Activated naive CD4-positive, alpha-beta T cell treated with anti-CD3 and anti-CD28 coated beads, Interleukin-2, amount 50 U/mL, for 16 hours (primary cell): ENCODE measurements at places on chromosomes 5 and 9.

DNA sequence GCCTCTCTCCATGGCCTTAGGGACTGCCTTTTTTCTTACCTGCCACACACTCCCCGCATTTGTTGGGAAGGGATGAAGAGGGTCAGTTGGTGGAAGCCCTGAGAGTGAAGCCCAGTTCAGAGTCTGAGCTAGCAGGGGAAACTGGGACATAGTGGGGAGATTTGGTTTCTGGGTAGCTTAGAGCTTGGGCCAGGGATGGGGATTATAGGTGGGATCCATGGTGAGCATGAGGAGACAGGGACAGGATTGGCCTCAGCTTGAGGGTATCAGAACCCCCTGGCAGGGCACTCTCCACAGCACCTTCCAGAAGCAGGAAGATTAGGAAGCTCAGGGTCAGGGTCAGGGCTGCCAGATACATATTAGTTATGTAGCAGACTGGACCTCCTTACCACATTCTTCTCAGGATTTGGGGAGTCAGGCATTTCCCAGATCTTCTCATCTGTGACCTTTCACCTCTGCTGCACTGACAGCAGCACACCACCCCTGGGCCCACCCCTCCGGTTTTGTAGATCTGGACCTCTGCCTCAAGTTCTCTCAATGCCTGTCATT lies 17.9 kb downstream of the OR13J1 start:
- no peak for DNase-seq

DNA sequence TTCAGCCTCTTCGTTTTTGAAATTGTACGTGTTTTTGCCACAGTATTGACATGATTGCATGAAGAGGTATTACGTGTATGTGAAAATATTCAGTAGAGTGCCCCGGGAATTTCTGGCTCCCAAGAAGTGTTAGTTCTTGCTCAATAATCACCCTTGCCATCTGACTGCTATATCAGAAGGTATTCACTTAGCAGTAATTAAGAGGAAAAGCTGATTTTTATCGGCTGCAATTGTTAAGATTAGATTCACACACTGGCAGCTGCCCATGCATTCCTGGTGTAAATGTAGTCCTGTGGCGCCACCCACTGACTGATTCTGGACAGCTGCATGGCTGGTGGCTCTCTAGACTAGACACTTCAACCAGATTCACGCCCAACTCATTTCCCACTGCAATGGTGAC lies 440.1 kb upstream of the ADAMTS16 start:
- no peak for DNase-seq

GRCh38 chr5:14816999-14817761 lies 54.4 kb downstream of the ANKH start:
- DNase-seq: no peak

DNA sequence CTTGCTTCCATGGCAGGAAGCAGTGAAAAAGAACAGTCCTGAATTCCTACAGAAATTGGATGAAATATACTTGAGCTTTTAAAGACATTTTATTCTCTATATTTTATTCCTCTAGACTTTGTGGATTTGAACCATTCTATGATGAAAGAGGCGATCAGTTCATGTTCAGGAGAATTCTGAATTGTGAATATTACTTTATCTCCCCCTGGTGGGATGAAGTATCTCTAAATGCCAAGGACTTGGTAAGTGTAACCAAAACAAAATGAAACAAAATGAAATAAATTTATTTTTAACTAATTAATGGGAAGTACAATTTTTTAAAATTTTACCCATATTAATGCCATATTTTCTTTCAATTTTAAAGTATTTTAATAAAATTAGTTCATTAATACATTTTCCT lies 34.1 kb downstream of the STARD4 start:
- no peak for DNase-seq
